ENCODE measurements at places on chromosomes 6 and 20.

GRCh38 chr20:44027343-44028002, 112.8 kb downstream of the TOX2 start:
- no peak for DNase-seq

DNA sequence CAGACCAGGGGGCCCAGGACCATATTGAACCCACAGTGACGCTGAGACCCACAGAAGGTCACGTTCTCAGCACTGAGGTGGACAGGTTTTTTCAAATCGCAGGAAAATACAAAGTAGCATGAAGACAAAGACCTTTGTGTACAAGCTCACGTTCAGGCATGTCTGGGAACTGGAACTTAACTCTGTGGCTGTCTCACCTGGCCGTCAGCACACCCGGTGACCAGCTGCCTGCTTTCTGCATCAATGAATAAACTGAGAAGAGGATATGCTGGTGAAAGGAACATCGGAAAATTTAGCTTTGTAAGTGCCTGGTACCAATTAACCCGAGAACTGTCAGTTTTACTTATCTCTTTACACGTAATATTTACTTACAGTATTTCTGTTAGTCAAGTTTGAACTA, 36.5 kb downstream of the WDR27 start:
- no peak for DNase-seq

DNA sequence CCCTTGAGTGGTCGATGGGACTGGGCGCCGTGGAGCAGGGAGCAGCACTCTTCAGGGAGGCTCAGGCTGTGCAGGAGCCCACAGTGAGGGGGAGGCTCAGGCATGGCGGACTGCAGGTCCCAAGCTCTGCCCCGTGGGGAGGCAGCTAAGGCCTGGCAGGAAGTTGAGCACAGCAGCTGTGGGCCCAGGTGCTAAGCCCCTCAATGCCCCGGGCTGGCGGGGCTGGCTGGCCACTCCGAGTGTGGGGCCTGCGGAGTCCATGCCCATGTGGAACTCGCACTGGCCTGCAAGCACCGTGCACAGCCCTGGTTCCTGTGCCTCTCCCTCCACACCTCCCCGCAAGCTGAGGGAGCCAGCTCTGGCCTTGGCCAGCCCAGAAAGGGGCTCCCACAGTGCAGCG, 948.4 kb upstream of the EYS start:
- no peak for DNase-seq

GRCh38 chr20:12086359-12086758, 168.7 kb downstream of the BTBD3 start:
- DNase-seq, result peak; percentile 48

All from choroid plexus epithelial cell (primary cell).